ENCODE measurements at places on chromosomes 1 and 21.

GRCh38 chr1:159783724-159784123 lies 3.0 kb downstream of the DUSP23 start:
- peak; percentile 47 for DNase-seq

- no peak for DNase-seq
These were observed 5.1 kb downstream of the UBE2Q1 start for GRCh38 chr1:154553056-154554030.

- no peak for DNase-seq
These were observed 55.6 kb downstream of the KIF21B start for GRCh38 chr1:200967693-200968468.

- DNase-seq: no peak
These were observed 3.0 kb upstream of the PPIE start for GRCh38 chr1:39735731-39736130.

DNA sequence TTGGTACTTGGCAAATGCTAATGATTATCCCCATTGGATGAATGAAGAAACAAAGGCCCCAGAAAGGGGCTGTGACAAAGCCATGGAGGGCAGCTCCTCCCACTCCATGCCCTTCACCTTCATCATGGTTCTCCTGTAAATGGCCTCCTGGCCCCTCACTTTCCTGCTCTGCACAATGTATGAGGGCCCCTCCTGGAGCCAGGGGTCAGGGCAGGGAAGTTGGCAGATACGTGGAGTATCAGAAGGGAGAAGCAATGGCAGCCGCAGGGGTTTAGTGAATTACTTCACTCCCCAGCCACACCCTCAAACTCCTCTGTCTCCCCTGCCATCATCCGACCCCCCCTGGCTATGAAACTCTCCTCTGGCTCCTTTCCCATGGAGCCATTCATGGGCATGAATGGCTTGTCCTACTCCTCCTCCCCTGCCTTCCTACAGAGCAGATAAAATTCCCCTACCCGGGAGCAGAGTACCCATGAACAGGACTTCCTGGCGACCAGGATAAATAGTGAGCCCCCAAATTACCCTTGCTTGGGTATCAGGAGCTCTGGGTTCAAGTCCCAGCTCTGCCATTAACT lies 86.3 kb downstream of the CAMK2N1 start:
- DNase-seq: no peak

GRCh38 chr1:17599954-17600300 lies 60.4 kb downstream of the ARHGEF10L start:
- DNase-seq: no peak

- no peak for DNase-seq
These were observed 4.9 kb upstream of the SLX9 start for GRCh38 chr21:44934797-44935532.

- DNase-seq: no peak
These were observed 16.2 kb downstream of the PROX1 start for GRCh38 chr1:214004014-214004413.

DNA sequence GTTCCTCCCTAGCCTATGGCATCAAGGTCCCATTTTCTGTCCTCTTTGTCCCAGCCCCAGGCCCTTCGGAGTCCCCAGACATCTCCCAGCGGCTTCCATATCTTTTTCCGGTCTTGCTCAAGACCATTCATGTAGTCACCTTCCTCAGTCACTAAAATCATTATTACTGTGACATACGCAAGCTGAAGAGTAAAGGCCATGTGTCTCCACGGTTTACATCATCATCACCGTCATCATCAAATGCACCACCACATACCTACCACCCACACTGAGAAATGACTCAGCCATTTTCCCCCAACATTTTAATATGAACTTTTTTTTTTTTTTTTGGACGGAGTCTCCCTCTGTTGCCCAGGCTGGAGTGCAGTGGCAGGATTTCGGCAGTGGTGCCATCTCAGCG lies 43.4 kb downstream of the FHAD1 start:
- peak; percentile 64 for DNase-seq

DNA sequence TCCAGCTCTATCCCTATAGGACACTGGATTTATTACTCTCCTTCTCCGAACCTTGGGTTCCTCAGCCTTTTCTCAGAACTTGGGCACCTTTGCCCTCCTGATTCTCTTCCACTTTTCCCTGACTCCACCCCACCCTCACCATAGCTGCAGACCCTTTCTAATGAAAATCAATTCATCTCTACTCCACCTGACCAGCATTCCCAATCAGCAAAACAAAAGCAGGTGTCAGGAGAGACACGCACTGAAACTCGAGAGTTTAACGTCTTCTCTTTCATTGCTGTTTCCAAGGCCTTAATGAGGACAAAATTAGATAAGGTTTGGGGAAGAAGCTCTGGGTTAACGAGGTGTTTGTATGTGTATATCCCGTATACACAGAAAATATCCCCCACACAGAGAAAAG lies 208.8 kb downstream of the PLPP3 start:
- no peak for DNase-seq

- no peak for DNase-seq
These were observed 81.0 kb upstream of the PLD5 start for GRCh38 chr1:242605521-242605920.

GRCh38 chr1:205396967-205397616 lies 24.8 kb downstream of the LEMD1 start:
- DNase-seq: peak; percentile 48

DNA sequence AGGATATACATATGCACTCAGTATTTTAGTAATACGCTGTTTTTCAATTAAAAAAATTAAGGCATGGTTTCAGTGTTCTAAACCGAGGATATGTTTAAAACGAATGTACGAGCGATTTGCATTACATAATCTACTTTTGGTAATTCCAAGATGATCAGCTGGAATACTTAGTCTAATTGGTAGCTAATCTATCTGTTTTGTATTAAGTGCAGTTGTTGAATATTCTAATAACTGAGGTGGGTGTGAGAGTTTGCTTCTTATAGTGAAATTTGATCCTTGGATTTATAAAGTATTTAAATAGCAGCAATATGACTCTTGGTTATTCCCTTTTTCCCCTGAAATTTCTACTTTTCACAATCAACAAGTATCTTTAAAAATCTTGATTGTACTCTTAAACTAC lies 1.3 kb downstream of the RNF2 start:
- no peak for DNase-seq

DNA sequence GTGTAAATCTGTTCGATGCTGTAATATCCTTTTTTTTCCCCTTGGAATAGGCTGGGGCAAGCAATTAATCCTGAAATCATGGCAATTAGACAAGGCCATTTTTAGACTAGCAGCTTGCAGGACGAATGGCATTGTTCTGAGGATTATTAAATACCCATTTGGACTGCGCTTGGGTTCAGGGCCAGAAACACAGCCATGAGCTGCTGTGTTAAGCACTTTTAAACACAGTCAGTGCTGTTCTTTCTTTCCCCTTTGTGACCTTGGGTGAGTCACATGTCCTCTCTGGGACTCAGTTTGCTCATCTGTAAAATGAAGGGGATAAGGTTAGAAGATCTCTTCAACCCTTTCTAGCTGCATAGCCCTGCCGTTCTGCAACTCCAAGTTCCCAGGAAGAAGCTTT lies 58.6 kb upstream of the C8B start:
- DNase-seq: no peak

GRCh38 chr1:39892601-39893595 lies 8.8 kb downstream of the MYCL start:
- peak; percentile 81 for DNase-seq

GRCh38 chr21:34199121-34199910 lies 125.9 kb downstream of the MRPS6 start:
- DNase-seq: no peak

DNA sequence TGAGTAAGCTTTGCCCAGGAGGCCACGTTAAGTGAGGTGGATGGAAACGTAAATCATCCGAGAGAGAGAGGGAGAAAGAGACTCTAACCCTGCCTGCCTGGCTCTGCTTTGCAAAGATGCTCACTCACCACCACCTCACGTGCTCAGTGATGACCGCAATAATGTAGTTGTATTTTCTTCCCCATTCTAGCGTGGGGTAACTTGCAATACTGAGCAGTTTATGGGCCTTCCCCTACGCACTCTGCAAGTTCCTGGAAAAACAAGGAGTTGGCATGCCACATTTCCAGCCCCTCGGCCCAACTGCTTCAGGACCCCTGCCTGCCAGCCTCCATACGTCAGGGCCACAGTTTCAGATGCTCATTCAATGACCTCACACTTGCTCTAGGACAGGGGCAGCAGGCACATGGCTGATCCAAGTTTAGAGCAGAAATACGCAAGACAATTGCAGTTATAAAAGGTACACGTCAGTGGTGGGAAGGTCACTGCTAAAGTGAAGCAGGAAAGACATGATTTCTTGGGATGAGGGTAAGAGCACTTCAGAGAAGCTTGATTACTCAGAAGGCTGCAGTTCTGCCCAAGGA lies 112.5 kb upstream of the RAB4A start:
- no peak for DNase-seq

GRCh38 chr1:210264496-210265380 lies 32.1 kb downstream of the SERTAD4 start:
- peak; percentile 48 for DNase-seq

DNA sequence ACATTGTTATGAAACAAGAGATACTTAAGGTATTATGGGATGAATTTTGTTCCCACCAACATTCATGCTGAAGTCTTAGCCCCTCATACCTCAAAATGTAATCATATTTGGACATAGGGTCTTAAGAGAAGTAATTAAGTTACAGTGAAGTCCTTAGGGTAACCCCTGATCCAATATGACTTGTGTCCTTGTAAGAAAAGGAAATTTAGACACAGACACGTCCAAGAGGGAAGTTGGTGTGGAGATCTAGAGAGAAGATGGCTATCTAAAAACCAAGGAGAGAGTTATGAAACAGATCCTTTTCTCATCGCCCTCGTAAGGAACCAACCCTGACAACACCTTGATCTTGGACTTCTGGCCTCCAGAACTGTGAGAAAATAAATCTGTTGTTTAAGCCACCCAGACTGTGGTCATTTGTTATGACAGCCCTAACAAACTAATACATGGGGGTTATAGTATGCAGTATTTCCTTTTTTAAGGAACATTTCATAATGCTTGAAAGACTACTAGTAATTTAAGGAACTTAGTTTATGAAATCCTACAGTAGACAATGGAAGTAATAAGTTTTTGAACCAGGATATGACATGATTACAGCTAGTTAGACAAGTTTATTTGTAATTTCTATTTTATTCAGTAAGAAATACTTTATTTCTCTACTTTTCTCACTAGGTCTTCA lies 875.5 kb upstream of the ADGRL2 start:
- DNase-seq: no peak

- DNase-seq: no peak
These were observed 32.3 kb downstream of the CDCA8 start for GRCh38 chr1:37724575-37724974.

GRCh38 chr1:184597650-184598357 lies 156.9 kb downstream of the EDEM3 start:
- peak; percentile 41 for DNase-seq

DNA sequence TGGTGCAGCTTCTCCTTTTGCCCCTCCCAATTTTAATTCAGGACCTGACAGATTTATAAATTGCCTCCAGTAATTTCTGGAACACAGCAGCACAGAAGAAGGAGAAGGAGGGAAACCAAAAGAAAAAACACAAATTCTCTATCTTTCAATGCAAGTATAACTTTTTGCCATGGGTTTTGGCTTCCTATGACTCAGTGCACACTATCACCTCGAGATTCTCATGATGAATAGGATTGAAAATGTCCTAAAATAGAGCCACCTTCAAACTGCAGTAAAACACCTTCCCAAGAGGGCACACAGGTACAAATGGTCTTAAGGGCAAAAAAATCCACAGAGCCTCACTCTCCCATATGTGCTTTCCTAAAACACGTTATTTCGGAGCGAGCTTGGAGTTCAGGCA lies 113.6 kb downstream of the HLCS start:
- DNase-seq: no peak

- no peak for DNase-seq
These were observed 740 bp downstream of the ZNF691 start for GRCh38 chr1:42847111-42847595.

DNA sequence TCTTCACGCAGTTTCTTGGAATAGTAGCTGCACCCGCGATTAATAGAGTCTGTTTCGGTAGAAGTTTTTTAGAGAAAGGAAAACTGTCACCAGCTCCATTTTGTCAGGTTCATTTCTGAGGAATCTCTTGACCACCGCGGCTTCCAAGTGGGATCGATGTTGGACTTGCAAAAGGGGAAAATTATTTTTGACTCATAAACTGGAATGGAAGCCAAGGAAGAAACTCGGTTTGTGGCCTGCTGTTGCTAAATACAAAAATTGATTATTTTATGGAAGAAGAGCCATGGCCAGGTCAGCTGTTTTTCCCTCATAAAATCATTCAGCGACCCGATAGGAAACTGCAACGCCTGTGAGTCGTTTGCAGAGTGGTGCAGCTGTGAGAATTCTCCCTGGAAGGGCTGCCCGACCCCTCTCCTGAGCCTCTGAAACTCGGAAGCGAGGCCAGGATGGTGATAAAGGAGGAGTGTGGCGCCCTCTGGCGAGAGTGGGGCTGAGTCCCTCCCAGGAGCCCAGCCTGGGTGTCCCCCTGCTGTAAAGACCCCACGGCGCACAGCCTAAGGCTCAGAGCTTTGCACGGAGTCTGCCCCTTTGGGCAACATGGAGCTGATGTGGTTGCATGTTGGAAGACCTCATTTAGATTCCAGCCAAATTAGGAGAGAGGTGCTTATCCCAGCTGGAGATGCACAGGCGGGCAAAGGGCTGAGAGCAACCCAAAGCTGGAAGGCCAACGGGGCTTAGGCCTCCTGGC lies 83.6 kb upstream of the SLC25A33 start:
- DNase-seq: peak; percentile 58

DNA sequence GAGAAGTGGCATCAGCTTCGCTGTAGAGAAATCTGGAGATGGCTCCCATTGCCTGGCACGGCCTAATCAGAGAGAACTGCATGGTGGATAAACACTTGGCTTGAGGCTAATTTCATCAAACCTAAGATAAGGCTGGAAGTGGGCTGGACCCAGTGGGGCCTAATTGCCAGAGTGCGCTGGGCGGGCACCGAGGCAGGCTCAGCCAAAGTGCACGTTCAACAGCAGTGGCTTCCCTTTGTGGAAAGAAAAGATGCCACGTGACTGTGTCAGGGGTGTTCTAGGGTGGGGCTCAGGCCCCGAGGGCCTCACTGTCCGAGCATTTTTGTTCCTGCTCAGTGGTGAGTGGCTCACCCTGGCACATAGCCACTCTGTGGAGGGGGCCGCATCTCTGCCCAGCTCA lies 5.8 kb downstream of the PLCH2 start:
- no peak for DNase-seq

DNA sequence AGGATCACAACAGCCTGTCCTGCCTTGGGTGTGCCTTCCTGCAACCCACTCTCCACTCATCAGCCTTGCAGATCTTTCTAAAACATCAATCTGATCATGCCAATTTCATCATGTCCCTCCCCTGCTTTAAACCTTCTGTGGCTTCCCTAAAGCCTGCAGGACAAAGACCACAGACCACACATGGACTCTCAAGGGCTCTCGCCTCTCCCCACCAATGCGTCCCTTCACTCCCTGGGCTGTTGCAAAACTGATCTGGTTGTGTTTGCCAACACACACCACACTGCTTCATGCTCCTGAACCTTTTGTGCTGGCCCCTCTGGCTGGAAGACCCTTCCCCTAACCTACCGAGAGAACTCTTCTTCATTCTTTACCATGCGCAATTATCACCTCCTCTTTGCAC lies 72.4 kb downstream of the ITPKB start:
- no peak for DNase-seq
